ENCODE measurements at places on chromosomes 12 and 14.
A peak's percentile ranks its signal among the peaks of the same experiment; 100 is the strongest.

GRCh38 chr14:21075719-21076437, 5.8 kb downstream of the ARHGEF40 start:
- no peak for DNase-seq

DNA sequence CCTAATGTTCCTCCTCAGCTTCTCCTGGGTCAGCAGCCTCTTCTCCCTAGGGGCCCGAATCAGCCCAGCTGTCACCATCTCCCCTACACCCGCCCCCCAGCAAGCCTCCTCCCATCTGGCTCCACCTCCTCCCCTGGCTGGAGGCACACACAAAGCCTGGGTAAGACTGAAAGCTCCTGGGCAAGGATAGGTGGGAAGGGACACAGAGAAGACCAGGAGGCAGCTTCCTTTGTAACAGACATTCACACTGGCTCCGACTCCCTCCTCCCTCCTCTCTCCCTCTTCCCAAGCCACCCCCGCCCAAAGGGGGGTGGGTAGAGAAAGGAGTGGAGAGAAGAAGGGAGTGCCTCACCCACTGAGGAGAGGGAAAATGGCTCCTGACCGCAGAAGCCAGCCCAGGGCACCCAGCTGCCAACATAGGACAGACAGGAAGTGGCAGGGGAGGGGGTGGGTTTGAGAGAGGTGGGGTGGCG, 4.0 kb downstream of the CHD4 start:
- DNase-seq, result peak; percentile 88

DNA sequence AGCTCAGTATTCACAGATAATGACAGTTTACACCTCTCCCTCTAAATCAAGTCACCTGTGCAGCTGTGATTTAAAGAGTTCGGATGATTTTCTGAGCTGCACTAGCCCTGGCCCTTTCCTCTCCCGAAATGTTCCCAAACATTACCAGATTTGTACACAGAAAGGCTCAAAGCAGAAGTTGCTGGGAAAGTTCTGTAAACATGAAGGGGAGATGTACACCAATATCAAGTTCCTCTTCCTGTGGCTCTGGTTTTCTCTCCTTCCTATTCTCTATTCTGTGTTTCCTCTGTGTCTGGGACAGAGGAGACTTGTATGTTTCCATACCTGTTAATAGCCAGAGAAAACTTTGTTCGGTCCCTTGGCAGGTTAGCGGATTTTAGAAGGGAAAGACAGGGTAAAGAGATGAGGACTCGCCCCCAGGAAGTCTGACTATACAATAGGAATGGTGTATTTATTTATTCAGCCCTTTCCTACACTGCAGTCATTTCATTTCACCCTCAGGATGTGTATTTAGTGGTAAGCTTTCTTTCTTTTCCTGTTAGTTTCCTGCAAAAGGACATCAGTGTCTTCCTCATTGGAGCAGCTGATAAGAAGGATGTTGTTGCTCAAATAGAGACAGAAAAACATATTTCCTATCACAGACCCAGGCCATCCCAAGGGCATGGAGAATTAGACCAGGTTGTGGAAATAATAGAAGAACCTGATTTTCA, 7.6 kb upstream of the NUMB start:
- DNase-seq, result no peak

GRCh38 chr12:29610473-29611170, 113.1 kb upstream of the OVCH1 start:
- DNase-seq, result no peak

DNA sequence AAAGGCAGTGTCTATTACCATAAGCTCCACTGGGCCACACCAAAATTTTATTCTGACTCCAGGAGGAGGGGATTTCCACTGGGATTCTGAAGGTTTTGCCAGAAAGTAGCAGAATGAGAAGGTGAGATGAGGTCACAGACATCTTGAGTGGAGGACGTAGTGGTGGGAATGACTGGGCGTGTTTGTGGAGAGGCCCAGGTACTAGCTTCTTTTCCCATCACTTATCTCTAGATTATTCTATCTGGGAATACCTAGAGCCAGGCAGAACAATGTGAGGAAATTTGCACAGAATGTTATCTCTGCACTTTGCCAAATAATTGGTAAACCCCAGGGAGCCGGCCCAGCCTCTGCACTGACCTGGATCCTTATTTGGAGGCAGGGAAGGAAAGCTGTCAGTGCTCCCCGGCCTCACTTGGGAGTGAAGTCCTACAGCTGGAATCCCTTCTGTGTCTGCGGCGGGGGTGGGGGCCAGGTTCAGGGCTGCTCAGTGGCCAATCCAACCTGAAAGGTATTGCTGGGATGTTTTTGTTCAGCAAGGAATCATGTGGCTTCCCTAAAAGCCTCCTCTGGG, 129.4 kb downstream of the C12orf75 start:
- no peak for DNase-seq

- DNase-seq, result peak; percentile 85
Observed at GRCh38 chr14:60723116-60723906, 840 bp downstream of the SIX4 start.

- DNase-seq, result no peak
Observed at GRCh38 chr12:27971606-27972005, 927 bp downstream of the PTHLH start.

DNA sequence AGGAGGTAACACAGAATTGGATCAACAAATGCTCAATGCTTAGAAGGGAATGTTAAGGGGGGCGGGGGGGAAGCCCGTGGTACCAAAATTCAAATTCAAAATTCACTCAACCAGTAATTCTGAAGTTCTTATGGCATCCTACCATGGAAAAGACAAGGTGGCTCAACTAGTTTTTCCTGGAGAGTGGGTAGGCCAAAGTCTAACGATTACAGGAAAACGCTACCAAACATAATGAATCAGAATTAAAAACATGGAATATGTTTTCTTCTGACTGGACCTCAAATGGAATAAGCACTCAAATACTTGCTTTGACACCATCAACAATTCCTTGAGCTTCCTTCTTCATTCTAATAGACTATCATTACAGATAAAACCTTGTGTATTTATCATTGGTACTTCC, 2.3 kb downstream of the NACA start:
- no peak for DNase-seq

GRCh38 chr14:95204705-95205104, 47.4 kb upstream of the DICER1 start:
- no peak for DNase-seq

GRCh38 chr14:105493921-105494605, 3.0 kb downstream of the TEDC1 start:
- DNase-seq, result no peak

DNA sequence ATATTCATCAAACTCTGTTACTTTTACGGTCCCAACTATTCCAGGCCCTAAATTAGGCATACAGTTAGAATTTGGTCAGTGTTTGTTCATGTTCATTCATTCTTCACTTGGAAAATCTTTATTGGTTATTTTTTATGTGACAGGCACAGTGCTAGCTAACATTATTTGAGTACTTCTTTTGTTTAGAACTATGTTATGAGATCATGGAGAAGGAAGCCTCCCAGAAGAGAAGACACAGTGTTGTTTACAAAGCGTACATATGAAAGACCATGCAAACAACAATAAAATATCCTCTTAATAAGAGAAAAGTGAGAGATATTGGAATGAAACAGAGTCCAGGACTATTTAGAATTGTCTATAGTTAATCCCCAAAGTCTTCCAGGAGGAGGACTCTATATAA, 399.2 kb downstream of the LRIG3 start:
- DNase-seq, result no peak

DNA sequence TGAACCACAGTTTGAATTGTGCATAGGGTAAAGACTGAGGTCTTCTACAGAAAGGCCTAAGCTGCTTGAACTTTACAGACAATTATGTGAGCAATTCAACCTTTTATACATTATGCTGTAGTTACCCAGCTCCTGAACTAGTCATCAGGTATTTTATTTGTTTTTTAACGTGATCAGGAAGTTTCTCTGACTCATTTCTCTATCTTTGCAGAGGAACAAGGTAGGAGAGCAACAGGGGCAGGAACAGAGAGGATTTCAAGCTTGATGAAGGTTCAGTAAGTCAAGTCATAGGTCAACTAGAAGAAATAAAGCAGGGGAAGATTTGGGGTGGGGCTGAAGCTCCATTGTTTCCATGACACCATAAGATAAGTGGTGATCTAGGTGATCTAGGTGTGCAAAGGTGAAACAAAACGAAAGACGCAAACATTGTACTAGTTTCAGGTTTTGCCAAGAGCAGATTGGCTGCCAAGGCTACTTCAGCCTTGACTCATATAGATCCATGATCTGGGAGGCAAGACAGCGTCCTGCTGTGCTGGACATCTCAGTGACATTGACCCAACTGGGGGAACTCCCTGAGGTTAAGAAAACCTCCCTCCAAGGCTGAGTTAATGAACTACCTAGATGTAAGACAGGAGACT, 198.1 kb downstream of the DAD1 start:
- no peak for DNase-seq

GRCh38 chr14:49986343-49987014, 93.6 kb downstream of the ARF6 start:
- no peak for DNase-seq

DNA sequence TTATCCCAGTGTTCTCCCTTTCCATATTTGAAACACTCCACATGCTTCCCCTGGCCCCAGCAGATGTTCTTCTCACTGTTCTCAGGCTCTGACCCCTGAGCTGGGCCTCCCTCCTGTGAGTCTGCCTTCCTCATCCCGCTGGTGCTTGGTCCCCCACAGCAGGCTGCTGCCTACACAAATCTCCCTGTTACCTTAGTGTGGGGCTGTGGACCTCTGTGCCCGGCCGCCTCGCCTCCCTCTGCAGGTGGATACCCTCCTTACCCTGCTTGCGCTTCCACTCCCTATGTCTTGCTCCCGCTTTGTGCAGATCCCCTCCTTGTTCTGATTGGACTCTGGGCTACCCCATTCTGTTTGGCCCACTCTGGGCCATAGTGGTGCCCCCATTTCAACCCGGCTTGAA, 6.9 kb downstream of the DERA start:
- DNase-seq, result no peak

DNA sequence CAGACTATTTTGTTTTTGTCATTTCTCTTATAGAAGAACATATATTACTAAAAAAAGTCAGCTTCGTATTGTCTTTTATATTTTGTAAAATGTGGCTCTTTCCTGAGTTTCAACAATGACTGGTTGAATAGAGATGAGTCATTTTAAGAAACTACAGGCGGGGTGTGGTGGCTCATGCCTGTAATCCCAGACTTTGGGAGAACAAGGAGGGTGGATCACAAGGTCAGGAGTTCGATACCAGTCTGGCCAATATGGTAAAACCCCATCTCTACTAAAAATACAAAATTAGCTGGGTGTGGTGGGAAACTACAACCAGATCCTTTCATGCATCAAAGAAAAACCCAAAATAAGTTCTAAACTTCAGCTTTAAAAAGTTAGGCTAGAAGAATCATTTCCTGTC, 28.8 kb downstream of the HECTD4 start:
- no peak for DNase-seq

- peak; percentile 67 for DNase-seq
Observed at GRCh38 chr14:37253905-37254304, 56.2 kb downstream of the MIPOL1 start.

DNA sequence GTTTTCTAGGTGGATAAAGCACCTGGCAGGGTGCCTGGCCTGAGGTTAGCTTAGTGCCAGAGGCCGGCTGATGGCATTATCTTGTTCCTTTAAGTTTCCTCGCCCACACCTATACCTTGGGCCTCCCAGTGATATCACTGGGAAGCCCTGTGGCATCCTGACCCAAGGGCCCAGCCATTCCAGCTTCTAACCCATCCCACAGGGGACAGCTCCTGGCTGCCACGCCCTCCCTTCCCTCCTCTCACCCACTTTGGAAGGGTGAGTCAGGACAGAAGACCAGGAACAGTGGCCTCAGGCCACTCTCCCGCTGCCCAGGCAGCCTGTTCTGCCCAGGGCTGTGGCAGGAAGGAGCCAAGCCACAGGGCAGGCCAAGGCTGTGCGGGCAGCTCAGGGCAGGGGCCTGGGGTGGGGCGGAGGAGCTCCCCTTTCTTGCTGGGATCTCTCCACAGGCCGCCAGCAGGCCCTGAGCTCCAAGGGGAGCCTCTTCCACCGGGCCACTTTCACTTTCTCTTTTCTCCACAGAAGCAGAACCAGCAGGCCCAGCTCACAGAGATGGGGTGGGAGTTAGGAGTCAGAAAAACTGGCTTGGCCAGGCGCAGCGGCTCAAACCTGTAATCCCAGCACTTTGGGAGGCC, 75.1 kb downstream of the IRF2BPL start:
- DNase-seq, result no peak

DNA sequence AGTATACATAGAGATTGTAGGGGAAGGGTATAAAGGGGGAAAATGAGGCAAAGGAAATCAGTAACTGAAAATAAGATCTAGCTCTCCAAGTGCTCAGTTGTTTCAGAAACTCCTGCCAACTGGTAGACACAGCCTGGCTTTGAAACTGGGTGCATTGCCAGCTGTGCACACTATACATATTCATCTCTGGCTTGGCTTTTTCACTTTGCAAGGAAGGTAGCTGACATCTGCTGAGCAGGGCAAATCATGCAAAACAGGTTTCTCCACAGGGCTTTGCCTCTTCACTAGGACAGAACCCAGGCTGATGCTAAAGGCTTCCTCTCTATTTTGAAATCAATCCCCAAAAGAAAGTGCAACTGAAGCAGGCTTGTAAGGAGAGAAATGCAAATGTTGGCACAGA, 101.5 kb downstream of the HELB start:
- peak; percentile 66 for DNase-seq

DNA sequence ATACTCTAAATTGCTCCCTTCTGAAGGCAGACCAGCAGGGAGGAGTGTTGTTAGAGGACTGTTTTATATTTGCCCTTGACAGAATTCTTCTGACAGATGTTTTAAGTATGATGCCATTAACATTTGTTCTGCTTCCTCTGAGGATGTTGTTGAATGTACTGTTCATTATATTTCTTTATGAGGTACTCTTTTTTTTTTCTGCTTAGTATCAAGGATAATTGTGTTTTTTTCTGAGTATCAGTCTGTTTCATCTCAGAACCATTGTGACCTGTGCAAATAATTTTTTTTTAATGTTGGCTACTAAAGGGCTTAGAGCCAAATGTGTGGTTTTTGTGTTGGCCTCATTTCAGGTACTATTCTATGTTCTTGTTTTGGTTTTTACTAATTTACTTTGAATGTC, 10.6 kb downstream of the METAP2 start:
- DNase-seq, result no peak

DNA sequence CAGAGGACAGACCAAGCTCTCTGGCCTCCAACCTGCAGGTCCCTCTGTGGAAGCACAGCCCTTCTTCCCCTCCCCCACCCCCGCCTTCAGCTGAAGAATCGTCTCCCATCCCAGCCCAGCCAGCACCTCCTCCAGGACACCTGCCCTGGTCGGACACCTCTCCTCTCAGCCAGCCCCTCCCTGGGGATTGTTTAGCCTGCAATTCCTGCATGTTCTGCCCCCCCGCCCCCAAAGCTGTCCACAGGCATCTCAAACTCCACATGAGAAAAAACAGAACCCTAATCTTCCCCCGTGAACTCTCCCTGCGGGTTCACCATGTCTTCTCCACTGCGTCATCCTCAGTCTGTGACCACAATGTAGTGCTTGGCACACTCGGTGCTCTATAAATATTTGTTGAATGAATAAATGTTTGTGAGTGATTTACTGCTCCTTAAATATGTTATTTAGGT, 24.1 kb downstream of the PRIMA1 start:
- DNase-seq, result no peak

GRCh38 chr14:74429991-74430390, 4.0 kb upstream of the SYNDIG1L start:
- no peak for DNase-seq

GRCh38 chr14:48693793-48694192, 892.4 kb downstream of the RPS29 start:
- DNase-seq, result no peak

GRCh38 chr12:105706973-105707334, 376.5 kb downstream of the C12orf75 start:
- DNase-seq, result no peak

- DNase-seq, result no peak
Observed at GRCh38 chr14:96959992-96960391, 162.8 kb downstream of the VRK1 start.

Measured in NCI-H524 (cell line).